Posterior cingulate gyrus (tissue), 11 donors: ENCODE measurements at places on chromosomes 12 and 14.

DNA sequence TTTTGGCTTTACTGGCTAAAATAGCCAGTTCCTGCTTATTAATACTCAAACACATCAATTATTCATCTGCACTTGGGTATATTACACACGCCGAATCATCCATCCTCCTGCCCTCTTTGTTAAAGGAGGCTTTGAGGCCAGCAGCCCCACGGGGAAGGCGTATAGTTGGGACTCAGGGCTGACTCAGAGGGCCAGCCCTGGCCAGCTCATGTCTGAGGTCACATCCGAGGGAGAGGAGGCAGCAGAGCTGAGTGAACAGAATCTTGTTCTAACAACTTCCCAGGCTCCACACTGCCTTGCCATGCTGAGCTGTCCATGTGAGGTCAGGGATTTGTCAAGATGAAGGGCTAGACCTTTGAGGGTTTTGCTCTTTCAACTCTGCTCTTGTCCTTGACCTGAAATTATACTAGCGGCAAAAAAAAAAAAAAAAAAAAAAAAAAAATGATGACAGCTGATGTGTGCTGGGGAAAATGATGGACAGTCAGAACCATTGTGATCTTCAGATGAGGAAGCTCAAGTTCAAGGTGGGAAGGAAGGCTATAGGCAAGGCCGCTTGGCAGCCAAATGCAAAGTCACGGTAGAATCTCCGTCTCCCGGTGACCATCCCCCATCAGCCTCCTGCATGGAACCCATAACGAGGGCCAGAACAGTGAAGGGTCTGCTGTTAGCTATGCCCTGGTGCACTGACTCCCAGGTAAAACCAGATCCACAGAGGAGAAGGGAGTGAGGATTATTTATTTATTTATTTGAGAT lies 12.5 kb upstream of the MARK3 start:
- DNase-seq: no peak

DNA sequence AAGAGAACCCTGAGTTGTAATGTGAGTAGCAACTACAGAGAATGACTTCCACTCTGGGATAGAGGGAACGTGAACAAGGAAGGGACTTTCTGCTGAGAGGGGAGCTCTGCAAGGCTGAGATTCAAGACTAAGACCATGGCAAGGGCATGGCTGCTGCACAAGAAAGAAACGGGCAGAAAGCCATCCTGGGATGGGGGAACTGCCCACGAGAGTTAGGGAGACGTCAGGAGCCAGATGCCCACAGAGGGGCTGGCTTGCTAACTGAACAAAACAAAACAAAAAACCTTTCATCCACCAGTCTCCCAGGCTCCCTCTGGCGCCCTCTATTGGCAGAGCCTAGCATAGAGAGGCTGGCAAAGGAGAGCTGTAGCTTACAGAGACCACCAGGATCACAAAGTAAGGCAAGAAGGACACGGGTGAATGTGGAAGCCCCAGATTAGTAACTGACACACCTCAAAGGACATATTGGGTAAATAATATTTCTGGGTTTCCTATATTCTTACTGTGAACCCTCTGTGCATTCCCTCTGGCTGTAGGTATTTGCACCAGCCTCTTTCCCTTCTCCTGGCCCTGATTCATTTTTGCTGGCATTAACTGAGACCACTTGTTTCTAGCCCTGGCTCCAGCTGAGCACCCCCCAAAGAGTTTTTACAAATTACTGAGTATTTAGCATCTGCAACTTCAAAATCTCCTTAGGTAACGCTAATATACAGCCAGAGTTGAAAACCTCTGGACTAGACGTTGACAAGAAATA lies 338.3 kb downstream of the EMP1 start:
- DNase-seq: peak; percentile 86

DNA sequence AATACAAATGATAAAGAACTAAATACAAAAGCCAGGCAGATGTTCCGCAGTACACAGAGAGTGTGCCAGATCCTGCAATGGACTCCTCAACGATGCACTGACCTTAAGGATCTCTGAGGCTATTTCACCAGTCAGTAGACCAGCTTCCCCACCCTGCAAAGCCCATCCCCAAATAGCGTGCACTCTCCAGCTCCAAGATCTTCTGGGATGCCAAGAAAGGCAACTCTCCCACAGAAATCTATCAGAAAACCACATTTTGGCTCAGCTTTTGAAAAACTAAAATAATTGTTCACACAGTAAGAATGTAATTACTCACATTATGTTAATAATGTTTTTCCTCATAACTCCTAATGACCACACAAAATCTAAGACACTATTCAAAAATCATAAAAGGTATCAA lies 90.4 kb downstream of the PPP2R5E start:
- no peak for DNase-seq

DNA sequence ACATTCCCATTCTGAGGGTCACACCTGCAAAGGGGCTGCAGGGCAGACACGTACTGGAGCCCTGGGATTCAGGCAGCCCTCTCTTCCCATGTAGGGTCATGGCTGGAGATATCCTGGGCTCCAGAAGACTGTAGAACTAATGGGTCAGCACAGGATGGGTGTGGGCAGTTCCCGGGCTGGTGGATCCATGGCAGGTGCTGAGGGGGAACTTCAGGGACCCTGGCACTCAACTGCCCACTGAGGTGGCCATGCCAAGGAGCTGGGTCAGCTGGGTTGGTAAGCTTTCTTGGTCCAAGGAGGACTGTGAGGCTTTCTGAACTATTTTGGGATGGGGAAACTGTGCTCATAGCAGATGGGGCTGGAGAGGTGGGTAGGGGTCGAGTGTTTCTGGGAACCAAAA lies 183.4 kb upstream of the RTL1 start:
- DNase-seq: peak; percentile 0

DNA sequence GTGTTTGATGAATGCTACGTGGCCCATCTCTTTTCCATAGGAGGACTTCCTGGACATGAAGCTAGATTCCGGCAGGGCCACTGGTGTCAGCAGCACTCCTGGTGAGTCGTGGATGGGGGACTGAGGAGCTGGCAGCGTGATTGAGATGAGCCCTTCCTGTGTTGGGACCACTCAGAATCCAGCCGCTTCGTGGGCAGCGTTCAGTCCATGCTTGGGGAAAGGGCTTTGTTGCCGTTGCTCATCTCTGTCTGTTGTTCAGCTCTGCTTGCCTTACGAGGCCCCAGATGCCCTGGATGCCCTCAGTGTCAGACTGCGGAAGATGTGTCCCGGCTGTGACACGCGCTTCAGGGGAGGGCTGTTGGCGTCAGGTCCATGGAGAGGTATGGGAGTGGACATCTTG lies 127.1 kb upstream of the RTL1 start:
- DNase-seq: no peak

DNA sequence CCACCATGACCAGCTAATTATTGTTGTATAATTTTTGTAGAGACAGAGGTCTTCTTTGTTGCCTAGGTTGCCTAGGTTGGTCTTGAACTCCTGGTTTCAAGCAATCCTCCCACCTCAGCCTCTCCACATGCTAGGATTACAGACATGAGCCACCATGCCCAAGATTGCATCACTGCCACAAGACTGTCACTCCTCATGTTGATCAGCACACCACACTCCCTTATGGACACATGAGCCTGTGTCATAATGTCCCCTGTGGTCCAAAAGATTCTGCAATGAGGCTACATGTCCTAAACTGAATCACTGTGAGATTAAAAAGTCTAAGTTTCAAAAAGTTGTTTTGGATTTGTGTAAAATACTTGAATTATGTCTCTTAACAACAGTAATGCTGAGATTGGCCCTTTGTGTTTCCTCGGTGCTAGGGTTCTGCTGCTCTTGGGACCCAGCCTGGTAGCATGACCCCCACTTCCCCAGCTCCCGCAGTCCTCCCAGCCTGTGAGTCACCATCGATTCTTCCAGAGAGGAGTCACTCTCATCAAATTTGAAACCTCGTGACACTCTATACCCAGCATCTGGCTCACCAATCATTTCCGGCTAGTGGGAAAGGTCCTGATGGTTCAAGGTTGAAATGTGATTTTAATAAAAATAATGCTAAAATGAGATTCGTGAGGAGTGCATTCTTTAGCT lies 890.9 kb downstream of the VRK1 start:
- DNase-seq: no peak

DNA sequence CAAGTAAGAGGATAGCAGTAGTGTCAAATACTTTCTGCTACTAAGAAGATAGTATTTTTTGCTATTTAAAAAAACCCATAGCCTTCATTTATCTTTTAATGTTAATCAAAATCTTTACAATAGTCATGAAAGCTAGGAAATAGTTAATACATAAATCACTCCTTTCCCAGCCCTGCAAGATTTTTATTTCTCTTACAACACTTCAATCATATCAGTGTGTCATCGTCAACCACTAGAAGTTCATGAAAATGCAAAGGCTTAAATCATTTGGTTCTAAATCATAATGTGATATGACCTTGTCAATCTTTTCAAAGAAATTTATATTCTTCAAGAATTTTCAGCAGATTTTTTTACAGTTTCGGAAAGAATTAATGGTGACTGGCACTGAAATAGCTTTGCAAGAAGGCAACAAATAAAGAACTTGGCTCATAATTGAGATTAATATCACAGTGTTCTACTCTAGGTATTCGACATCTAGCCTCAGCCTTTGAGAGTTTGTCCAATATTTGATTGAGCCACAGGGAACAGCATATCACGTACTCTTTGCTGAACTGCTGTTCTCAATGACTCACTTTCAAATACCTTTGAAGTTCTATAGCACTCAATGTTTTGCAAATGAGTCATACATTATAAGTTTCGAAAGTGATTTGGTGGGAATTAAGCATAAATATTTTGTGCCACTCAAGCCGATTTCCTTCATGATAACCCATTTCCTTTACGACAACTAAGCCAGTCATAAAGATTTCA lies 384.0 kb upstream of the FOXG1 start:
- no peak for DNase-seq

DNA sequence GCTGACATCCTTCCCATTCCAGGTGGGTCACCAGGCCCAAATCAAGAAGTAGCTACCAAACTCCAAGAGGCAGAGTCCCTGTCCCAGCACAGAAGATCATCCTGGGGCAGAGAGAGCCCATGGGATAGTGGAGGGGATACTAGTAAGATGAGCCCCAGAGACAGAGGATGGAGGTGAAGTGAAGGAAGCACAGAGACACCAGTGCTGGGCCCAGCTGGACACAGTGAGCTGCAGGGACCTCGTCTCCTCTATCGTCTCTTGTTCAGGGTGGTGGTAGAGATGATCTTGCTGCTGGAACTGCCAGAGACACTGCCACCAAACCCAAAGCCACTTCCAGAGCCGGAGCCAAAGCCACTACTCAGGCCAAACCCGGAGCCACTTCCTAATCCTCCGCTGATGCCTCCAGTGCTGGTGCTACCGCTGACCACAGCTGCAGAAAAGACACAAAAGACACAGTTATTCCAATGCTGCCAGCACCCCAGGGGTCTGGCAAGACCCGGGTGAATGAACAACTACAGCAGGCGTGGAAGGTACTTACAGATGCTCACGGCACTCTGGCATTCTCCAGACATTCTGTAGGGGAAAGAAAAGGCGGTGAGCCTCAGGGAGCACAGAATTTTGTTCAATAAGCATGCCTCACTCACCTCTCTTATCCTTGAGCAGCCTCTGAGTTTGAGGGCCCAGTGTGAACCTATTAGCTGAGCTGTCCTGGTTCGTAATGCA lies 6.9 kb downstream of the KRT4 start:
- no peak for DNase-seq

DNA sequence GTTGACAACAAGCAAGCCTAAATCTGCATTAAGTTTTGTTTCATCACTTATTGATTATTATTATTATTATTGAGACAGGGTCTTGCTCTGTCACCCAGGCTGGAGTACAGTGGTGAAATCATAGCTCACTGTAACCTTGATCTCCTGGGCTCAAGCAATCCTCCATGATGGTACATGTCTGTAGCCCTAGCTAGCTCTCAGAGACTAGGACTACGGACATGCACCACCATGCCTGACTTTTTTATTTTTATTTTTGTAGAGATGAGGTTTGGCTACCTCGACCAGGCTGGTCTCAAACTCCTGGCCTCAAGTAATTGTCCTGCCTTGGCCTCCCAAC lies 35.7 kb upstream of the STK38L start:
- DNase-seq: no peak

- DNase-seq: peak; percentile 62
Measured at GRCh38 chr12:117034701-117035151, 64.5 kb downstream of the TESC start.

- DNase-seq: peak; percentile 77
Measured at GRCh38 chr14:57866199-57866705, 360 bp upstream of the SLC35F4 start.

- DNase-seq: no peak
Measured at GRCh38 chr12:45355730-45356129, 139.8 kb downstream of the ANO6 start.

DNA sequence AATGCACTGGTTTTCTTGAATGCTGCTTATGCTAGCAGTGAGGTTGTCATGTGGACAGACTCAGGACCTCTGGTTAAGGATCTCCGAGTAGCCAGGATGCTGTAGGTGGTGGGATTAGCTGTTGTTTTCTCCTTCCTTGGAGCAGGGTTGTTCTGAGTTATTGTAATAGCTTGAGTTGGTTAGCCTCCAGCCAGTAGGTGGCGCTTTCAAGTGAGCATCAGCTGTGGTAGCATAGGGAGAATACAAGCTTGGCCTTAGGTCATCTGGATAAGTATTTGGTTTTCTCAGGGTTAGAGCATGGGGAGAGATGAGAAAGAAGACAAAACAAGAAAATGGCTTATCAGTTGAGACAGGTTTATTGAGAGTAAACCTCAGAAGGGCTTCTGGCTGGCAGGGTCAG lies 299.7 kb upstream of the FBXO33 start:
- DNase-seq: no peak

GRCh38 chr12:93720559-93720958 lies 43.4 kb downstream of the CRADD start:
- no peak for DNase-seq

DNA sequence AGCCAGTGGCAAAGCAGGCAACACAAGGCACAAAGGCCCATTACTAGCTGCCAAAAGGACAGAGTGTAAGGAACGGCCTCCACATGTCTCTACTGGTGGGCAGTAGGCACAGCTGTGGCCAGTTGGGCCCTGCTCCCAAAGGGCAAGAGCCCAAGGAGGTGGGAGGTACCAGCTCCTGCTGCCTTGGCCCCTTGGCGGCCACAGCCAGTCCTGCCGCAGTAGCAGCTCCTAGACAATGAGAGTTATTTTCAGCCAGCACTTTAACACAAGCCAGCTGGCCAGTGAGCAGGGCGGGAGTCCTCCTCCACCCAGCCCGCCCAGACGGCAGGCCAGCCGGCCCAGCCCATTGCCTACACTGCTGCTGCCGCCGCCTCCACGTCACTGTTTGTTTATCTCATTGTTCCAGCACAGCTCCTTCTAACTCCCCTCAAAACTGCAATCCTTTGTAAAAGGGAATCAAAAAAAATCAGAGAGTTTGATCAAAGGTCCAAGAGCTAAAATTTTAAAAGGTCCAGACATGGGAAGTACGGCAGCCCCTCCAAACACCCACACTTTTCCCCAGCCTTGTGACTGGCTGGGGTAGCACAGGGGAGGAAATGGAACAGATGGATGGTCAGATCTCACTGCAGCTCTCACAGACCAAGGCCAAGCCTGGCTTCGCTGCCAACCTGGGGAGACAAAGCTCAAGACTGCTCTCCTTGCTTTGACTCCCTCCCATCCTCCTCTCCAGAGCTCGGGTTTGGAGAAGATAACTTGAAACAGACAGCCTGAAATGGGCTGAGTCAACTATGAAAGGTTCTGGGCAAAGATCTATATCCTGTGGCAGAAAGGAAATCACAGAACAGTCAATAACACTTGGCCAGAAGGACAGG lies 33.5 kb downstream of the FMNL3 start:
- peak; percentile 98 for DNase-seq
